ENCODE measurements at places on chromosomes 4 and X. TPM values are rescaled to one million over a fixed set of nuclear protein-coding genes. Genes with fewer than 3 reads are reported as not detected.

Gene FGFBP1
- not detected for total RNA-seq

Gene ITGB1BP2
- 0.24 TPM for total RNA-seq

Gene MAGEB2
- not detected for total RNA-seq

Gene FRMD7
- not detected for total RNA-seq

Gene RAI2
- total RNA-seq: 0.20 TPM

Data from cardiac ventricle fibroblast (primary cell).